Fibroblast of skin of back (primary cell): ENCODE measurements at places on chromosomes 7 and 10.

GRCh38 chr7:67344481-67345193 lies 348.0 kb downstream of the TYW1 start:
- DNase-seq = no peak

DNA sequence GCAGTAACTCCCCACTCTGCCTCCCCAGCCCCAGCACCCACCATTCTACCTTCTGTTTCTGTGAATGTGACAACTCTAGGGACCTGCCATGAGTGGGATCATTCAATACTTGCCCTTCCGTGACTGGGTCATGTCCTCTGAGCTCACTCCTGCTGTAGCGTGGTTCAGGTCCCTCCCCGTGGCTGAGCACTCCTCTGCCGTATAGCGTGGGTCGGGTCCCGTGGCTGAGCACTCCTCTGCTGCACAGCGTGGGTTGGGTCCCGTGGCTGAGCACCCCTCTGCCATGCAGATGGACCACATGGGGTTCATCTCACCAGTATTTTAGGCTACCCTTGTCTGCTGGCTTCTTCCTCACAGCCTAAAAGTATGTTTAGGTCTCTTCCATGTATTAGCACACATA lies 43.0 kb downstream of the INSIG1 start:
- no peak for DNase-seq

DNA sequence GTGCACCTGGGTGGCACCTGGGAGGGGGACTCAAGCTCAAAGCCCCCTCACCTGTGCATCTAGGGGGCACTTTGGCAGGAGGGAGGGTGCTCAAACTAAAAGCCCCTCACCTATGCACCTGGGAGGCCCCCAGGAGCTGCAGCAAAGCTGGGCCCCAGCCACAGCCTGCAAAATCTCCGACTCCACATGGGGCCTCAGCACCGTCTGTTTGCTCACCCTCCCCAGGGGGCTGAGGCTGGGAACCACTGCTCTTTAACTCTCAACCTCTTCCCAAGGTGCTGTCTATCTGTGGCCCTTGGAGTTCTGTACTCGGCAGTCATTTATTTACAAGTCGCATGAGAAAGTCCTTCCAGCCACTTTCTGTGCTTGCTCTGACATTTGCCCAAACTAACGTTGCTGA lies 458.4 kb downstream of the DNAJB6 start:
- no peak for DNase-seq

DNA sequence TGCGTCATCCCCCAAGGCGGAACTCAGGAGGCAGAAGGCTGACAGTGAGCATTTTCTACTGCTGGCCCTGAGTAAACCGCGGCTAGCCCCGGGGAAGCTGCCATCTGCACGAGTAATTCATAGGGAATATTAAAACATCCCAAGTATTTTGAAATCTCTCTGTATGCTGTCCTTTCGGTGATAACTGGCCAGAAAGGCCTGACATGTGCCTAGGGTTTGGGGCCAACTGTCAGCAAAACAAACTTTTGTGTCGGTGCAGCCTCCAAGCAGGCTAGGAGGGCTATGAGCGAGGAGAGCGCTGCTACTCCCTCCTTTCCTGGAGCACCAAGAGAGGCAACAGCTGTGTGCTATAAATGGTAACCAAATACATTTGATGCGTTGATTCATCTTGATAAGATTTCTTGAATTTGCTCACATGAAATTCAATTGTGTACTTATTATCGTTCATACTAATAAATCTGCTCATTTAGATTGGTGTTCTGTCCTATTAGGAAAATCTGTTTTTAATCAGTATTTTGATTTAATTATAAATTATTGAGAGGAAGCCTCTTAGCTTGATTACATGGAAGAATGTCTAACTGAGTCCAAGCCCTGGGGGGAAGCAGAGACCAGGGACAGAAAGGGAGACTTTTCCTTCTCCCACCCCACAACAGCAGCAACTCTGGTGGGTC lies 124.4 kb upstream of the NPS start:
- peak; percentile 35 for DNase-seq

DNA sequence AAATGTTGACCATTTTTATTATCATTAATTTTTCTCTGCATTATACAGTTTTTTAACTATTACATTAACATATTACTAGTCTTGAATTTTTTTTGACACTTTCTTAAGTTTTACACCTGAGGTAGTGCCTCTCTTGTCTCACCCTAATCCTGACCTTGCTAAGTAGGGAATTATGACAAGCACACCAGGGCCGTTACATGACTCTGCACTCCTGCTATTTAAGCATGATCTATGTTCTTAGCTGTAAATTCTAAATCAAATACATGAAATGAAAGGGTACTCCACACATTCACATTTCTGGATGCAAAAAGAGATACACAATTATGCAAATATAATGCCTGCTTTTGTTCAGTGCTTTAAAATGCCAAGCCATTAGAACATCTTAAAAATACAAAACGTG lies 23.6 kb downstream of the CPVL start:
- DNase-seq = no peak
